ENCODE measurements at places on chromosomes 7 and 10. TPM values are rescaled to one million over a fixed set of nuclear protein-coding genes. Genes with fewer than 3 reads are reported as not detected.

The CHAT gene
- total RNA-seq, result not detected

The ABCC2 gene
- total RNA-seq, result 1.3 TPM

The CFAP58 gene
- 0.39 TPM for total RNA-seq

The DGKI gene
- total RNA-seq, result 0.34 TPM

The DGKB gene
- total RNA-seq, result not detected

The SLC26A5 gene
- total RNA-seq, result not detected
